ENCODE measurements at places on chromosomes 3 and 15.

DNA sequence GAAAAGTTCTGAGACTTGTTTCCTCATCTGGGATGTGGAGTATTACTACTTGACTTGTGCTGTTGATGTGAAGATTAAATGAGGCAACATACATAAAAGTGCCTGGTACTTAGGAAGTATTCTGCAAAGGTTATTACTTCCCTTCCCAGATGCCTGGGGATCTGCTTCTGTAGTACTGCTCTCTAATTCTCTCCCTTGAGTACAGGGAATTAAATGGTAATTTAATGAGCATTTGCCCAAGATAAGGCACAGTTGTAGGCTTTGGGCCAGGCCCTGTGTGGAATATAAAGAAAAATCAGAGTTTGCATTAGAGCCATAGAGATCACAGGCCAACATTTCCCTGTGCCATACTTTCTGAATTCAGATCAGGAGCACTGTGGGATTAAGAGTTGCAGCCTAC is 84.4 kb downstream of the LARS2 start:
- no peak for DNase-seq

- peak; percentile 80 for DNase-seq
Measured at GRCh38 chr3:100650651-100651619, 41.5 kb downstream of the ADGRG7 start.

- DNase-seq = no peak
Measured at GRCh38 chr3:116388867-116389385, 56.4 kb downstream of the LSAMP start.

GRCh38 chr15:31489801-31490646 is 163.4 kb downstream of the KLF13 start:
- DNase-seq = peak; percentile 74

- DNase-seq = no peak
Measured at GRCh38 chr3:101249522-101249921, 70.9 kb downstream of the IMPG2 start.

DNA sequence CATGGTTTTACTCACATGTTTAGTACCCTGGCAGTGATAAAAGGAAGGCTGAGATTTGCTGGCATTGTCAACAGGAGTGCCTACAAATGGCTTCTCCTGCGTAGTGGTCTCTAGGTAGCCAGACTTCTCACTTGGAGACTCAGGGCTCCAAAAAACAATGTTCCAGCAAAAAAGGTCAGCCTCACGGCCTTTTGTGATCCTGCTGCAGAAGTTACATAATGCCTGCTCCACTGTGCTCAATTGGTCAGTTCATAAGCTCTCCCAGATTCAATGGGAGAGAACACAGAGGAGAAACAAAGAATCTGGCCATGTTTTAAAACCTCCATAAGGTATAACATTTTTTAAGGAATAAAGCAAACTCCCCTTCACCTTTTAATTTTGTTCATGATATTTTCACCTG is 76.1 kb upstream of the CMSS1 start:
- DNase-seq = peak; percentile 65

GRCh38 chr15:90989040-90989768 is 5.1 kb downstream of the PRC1 start:
- DNase-seq = no peak

DNA sequence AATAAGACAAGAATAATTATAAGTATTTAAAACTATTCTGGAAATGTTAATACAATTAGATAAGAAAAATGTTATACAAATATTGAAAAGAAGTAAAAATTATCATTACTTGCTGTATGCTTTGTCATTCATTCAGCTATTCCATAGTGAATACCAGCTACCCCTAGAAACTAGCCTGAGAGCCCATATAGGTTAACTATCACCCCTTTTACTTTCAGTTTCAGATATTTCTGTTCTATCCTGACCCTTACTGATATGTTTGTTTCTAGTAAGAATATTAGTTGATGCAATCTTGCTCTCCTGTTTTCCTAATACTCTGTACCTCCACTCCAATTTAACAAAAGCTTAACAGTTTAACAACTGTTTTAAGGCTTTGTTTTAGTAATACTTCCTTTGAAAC is 31.6 kb downstream of the FAM227B start:
- peak; percentile 19 for DNase-seq

DNA sequence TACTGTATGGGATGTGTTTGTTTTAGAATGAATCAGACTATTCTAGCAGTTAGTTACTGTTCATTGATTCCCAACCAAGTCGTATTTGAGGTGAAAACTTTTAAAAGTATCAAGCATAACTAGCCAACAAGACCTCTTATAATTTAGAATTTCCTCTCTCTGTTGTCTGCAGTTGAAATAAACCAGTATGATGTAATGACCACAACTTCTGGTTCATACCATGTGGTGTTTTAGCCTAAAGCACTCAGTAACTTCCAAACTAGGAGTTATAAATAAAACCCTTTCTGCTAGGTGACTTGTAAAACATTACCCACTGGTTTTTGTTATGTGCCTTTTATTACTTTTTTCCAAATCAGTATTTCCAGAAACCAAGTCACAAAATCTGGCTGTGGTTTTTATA is 19.8 kb upstream of the P2RY12 start:
- DNase-seq = peak; percentile 55

DNA sequence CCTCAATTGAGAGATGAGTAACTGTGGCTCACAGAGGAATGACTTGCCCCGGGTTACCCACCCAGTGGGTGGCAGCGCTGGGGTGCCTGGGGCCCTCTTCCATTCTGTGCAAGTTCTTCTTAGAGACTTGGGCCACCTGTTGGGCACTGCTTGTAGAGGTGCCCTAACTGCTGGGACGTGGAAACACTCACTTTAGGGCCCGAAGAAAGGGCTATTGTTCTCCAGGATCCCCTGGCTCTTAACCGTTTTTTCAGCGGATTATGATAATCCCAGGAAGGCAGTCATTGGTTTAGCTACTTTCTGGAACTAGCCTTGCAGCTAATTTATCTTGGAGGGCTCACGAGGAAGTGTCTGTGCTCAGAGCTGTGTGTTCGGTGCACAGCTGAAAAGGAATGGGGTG is 66.0 kb upstream of the GCNT3 start:
- no peak for DNase-seq

DNA sequence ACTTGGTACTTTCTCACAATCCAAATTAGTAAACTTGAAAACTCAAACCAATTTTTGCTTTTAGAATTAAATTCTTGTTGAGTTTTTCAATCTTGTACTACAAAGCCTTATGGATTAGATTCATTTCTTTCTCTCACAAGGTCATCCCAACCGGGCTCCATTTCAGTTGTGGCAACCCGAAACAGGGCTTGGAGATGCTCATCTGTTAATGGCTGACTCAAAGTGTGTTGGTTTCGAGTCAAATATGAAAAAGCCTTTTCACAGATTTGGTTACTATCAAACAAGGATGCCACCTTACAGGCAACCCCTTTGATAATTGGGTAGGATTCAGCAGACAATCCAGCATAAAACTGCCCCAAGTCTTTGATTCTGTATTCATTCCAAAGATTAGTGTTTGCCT is 1.8 kb downstream of the EPM2AIP1 start:
- DNase-seq = no peak

- DNase-seq = no peak
Measured at GRCh38 chr3:32217339-32217738, 21.1 kb upstream of the CMTM8 start.

- DNase-seq = no peak
Measured at GRCh38 chr15:79938143-79938542, 32.9 kb downstream of the BCL2A1 start.

DNA sequence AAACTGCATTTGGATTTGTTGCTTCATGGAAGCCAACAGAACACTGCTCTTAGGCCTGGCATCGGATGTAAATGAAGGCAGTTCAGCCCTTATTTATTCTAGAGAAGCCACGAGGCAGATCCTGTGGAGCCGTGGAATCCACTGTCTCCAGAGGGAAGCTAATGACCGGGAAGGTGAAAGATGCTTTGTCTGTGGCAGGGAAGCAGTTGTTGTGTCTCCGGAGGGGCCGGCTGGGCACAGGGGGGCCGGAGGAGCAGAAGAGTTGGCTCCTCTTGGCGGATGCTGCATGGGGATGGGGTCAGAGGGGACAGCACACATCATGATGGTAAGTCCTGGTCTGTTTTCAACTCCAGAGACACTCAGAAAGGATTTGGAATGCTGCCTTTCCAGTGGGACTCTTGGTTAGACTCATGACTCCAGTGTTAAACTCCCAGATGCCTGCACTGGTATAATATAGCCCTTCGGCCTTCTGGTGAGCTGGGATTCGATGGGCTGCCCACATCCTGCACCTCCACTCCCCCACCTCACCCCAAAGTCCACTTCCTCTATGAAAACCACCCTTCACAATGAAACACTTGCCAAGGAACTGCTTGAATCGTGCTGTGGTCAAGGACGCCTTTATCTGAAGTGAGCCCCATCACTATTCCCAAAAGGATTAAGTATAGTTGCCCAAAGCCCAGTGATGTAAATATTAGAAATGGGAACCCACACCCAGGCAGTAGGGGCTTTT is 33.6 kb downstream of the TPM1 start:
- DNase-seq = no peak

DNA sequence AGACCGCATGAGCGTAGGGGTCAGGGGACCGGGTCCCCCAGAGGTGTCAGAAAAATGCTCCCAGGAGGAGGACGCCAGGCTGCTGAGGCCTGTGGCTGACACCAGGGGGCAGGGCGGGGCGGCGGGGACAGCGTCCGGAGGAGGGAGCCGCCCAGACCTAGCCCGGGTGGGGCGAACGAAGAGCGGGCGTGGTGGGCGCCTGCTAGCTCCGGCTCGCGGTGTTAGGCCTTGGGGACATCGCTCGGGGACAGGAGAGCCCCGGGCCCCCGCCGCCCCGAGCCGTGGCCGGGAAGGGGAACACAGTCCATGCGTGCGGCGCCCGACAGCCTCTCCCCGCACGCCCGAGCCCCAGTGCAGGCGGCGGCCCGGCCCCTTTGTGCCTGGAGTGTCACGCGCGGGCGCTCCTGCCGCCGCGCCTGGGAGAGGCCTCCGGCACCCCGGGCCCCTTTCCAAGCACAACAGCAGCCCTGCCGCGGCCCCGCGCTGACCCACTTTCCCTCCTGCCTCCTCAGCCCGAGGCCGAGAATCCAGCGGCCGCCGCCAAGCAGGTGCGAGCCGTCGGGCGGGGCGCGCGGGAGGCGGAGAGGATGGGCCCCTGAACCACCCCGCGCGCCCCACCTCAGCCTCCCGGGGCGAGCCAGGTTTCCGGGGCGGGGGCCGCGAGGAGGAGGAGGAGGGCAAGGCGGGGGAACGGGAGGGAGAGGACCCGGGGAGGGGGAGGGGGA is 111.0 kb upstream of the KLF13 start:
- DNase-seq = peak; percentile 61
